H54 (cell line): ENCODE measurements at places on chromosomes 7 and 10.

DNA sequence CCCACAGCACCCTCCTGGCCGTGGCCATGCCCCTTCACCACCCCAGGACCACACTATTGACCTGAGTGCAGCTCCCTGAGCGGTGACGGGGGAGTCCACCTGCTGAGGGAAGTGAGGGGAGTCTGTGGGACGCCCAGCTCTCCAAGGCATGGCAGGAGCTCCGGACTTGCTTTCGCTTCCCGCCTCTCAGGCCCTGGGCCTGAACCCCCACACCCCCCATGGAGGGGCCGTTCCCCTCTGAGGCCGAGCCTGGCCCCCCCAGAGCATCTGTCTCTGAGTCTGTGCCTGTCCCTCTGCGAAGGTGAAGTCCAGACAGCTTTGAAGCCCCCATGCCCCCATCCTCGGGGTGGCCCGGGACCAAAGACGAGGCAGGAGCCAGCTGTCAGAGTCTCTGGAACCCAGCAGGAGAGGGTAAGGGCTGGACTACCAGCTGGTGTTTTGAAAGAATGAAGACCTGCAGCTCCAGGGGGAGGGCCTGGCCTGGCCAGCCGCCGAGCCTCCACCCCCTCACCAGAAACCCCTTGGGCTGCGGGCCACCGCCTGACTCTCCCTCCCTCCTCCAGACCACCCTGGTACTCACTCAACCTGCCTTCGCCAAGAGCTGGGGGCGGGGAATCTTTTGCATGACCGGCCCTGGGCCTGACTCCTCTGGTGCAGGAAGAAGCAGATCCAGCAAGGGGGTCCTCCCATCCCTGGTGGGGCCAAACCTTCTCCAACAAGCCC lies 114.0 kb downstream of the PDGFA start:
- no peak for DNase-seq

DNA sequence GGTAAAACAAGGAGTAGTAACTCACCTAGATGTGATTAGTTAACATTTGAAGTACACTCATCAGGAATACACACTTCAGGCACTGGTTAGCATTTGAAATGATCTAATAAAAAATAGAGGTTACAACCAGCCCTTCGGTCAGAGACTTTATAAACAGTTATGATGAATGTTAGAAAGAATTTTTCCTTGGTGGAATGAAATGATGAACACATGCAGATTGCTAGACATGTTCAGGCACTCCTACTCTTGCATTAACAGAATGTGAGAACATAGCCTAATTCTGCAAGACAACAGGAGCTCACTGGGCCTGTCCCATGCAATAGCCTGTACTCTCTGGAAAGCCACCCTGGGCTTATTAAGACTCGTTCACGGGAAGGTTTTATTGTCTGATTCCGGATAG lies 47.3 kb upstream of the TECTB start:
- DNase-seq: no peak

DNA sequence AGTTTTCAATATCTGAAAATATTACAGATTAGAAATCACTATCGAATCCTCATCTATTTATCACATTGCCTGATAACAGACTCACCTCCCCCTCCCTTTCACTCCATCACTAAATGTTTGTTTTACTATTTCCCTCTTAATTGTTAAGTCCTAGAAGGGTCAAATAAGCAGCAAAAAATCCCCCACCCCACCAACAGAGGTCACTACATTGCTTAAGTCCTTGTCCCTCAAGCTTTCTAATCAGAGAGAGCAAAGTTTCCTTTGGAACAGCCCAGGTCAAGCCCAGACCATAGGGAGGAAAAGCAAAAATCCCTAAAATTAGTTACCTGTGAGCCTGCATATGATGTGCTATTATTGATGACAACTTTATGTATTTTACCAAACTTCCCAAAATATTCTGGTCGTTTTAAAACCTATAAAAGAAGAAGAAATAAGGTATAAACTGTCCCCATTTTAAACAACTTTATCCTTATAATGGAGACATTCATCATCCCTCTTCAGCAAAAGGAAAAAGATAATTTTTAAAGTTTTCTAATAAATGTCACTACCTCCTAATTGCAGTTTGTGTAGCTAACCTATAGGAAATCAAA lies 95.0 kb downstream of the CNOT4 start:
- DNase-seq: no peak

DNA sequence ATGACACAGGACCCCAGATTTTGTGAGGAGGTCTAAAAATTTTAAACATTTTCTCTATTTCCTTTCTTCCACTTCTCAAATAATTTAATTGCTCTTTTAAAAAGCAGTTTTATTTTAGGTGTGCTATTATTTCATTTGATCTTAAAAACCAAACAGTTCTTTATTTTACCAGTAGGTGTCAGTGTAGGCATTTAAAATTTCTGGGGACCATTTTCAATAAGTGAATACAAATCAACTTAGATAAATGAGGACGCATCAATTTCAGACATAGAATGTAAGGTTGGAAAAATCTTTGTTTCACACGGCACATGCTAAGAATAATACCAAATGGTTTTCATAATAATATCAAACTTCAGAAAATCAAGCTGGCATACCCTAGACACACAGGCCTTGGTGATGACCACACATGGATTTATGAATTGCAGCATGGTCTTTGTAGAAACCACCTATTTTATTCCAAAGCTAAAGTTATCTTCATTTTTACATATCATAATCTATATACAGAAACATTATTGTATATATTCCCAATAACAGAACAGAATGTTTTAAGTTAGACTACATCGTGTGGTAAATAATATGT lies 127.6 kb upstream of the SLC26A5 start:
- no peak for DNase-seq

DNA sequence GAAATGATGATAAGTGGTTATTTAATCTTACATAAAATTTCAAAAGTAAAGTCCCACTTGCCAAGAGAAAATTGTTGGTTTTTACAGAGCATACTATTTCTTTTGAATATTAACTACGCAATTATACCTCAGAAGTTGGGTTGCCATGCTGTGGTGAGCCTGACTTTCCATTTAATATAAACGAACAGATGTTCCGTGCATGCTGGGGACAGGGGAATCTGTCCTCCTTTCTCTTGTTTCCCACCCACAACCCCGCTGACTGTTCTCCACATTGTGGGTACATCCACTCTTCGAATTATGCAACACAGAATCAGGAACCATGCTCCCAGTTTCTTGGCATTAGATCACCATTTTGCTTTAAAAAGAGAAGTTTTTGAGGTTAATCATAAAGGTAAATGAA lies 29.2 kb upstream of the RTKN2 start:
- DNase-seq: no peak

DNA sequence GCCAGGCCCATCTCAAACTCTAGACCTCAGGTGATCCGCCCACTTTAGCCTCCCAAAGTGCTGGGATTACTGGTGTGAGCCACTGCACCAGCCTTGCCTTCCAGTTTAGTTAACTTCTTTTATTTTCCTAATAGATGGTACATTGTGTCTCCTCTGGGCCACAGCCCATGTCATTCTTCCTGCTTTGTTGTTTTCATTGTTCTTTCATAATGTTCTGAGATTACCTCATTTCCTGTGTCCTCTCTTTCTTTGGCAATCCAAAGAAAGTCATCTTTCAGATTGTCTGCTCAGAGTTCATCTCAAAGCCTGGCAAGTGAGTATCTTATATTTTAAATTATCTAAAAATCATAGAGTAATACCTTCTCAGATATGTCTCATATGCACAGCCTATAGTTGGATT lies at the start of gene OLAH:
Gene OLAH (plus strand): TSS at position 270 of the 400 bp plus-strand sequence. CDS start 3,346 bp downstream, outside the sequence.
- DNase-seq: no peak

GRCh38 chr7:141362580-141363435 lies 188.4 kb upstream of the AGK start:
- DNase-seq: peak; percentile 75

- DNase-seq: no peak
Observed at GRCh38 chr7:22627136-22627535, 99.9 kb upstream of the IL6 start.

DNA sequence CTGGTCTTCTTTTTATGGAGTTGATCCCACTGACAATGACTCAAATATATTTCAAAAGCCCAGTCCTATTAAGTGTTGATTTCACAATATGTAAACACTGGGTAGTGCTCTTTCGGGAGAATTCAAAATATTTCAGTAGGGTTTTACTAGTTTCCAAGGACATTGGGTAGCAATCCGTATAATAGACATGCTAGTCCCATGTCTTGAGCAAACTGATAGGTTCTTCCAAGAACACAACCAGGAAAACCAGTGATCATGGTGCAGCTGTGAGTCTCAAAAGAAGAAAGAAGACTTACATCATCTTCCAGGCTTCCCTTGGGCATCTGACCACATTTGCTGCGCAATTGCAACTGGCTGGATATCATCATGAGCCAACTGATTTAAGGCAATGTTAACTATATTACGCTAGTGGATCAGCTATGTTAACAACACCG lies 59.3 kb upstream of the APBB1IP start:
- DNase-seq: no peak

- no peak for DNase-seq
Observed at GRCh38 chr7:103437623-103438022, 8.4 kb downstream of the SLC26A5 start.

DNA sequence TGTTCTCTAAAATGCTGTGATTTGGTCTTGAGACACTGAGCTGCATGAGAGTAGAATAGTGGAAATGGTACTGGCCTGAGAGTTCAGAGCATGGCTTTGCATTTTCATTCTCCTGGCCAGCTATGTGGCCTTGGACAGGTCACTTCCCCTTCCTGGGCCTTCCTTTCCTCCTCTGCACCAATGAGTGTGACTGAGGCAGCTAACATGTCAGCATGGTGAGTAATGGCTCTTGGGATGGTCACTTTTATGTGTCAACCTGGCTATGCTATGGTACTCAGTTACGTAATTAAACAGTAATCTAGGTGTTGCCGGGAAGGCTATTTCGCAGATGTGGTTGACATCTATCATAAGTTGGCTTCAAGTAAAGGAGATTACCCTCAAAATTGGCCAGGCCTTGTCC lies 109.3 kb downstream of the RTKN2 start:
- DNase-seq: no peak

DNA sequence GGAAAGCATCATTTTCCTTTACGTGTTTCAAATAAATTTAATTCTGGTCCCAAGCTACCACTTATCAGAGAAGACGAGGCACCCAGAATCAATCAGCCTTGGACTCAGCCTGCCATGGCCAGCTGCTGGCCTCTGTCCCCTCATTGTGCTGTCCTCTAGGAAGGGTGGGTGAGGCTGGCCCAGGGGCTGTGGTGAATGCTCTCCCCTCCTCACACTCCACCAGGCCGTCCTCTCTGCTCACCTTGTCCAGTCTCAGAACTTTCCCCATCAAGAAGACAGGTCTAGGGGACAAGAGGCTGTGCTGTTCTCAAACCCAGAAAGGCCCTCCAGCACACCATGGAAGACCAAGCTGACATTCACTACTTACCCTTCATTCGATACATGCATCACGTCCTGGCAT lies 36.4 kb downstream of the CXCL12 start:
- DNase-seq: no peak

GRCh38 chr7:100022621-100023020 lies 7.2 kb downstream of the ZKSCAN1 start:
- DNase-seq: no peak

- no peak for DNase-seq
Observed at GRCh38 chr10:7533657-7534479, 123.0 kb upstream of the SFMBT2 start.

DNA sequence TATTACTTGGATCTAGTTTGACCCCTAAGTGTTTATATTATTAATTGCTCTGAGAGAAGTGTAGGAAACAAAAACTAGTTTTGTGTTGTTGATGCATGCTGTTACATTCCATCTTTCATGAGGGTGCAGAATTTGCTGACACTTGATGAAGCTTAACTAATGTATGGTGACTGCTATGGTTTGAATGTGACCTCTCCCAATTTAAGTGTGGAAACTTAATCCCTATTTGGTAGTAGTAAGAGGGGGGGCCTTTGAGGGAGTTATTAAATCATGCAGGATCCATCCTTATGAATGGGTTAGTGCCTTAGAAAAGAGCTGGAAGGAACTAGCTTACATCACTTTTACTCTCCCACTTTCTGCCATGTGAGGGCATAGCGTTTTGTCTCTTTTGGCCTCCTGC lies 142.5 kb downstream of the PCLO start:
- DNase-seq: no peak

- DNase-seq: no peak
Observed at GRCh38 chr7:45882465-45882810, 5.8 kb upstream of the IGFBP1 start.

GRCh38 chr7:17097668-17098297 lies 200.7 kb upstream of the AHR start:
- no peak for DNase-seq

DNA sequence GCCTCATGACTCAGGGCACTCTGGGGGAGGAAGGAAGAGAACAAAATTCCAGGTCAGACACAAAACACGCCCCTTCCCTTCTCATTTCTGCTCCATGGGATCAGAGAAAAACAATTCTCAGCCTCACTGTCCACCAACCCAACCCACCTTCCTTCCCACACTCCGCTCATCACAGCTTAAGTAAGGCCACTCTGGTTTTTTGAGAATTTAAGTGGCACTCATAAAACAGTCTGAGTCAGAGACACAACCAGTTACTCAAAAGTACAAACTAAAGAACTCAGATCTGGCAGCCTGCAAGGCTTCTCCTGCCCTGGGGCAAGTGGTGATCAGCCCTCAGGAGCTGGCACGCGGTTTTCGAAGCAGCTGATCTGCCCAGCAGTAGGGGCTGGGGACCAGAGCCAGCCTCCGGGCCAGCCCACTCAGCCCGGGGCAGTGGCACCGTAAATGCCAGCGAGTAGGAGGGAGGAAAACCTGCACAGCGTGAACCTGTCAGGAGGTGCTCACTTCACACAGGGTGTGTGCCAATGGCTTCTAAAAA lies 39.1 kb upstream of the ABLIM1 start:
- DNase-seq: no peak

DNA sequence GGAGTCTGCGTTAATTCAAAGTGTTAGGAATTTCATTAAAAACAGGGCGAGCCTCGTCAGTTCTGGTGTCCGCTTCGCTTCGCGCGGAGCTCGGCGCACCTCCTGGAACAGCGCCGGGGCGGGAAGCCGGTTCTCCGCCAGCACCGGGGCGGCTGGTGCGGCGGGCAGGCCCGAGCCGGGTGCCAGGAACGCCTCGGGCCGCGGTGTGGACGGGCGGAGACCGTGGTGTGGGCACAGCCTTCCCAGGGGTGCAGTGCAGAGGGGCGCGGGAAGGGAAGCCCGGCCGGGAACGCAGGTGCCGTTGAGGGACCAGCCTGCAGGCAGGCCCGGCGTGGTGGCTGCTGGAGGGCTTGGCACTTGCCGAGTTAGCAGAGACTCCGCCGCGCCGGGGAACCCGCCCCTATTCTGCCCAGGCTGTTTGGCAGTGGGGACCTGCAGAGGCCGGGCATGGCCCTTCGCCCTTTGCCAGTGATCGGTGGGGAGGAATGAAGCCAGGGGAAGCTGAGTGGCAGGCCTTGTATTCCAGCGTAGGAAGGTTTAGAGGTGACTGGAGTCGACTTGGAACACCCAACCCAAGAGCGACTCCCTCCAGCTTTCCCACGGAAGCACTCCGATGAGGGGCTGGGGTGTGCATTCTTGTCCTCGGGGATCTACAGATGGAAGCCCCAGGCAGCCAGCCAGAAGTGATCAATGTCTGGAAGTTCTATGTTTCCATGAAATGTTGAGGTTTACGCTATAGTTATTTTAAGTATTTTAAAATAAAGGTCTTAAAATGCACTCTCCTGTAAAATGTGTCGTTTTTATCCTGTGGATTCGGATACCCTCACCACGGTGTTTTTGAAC lies 945 bp upstream of the RHEB start:
- DNase-seq: peak; percentile 51

- no peak for DNase-seq
Observed at GRCh38 chr10:84329196-84329611, 815 bp downstream of the CCSER2 start.

- no peak for DNase-seq
Observed at GRCh38 chr10:4474829-4475228, 351.2 kb upstream of the AKR1E2 start.

GRCh38 chr10:79397051-79397450 lies 48.4 kb downstream of the ZCCHC24 start:
- no peak for DNase-seq

- DNase-seq: no peak
Observed at GRCh38 chr10:3891396-3891795, 106.4 kb upstream of the KLF6 start.
